Stimulated activated CD4-positive, alpha-beta T cell treated with anti-CD3 and anti-CD28 coated beads, Interleukin-12 subunit alpha, Interleukin-12 subunit beta, amount 100 ng/mL, for 24 hours (primary cell): ENCODE measurements at places on chromosomes 1 and 21.

- DNase-seq: no peak
Observed at GRCh38 chr1:31904339-31905092, 33.7 kb downstream of the PTP4A2 start.

- DNase-seq: no peak
Observed at GRCh38 chr1:92774407-92774806, 10.5 kb downstream of the EVI5 start.

- no peak for DNase-seq
Observed at GRCh38 chr1:6360117-6360496, 33.5 kb downstream of the ACOT7 start.

GRCh38 chr1:154485910-154486496 lies 16.0 kb upstream of the TDRD10 start:
- DNase-seq: no peak

DNA sequence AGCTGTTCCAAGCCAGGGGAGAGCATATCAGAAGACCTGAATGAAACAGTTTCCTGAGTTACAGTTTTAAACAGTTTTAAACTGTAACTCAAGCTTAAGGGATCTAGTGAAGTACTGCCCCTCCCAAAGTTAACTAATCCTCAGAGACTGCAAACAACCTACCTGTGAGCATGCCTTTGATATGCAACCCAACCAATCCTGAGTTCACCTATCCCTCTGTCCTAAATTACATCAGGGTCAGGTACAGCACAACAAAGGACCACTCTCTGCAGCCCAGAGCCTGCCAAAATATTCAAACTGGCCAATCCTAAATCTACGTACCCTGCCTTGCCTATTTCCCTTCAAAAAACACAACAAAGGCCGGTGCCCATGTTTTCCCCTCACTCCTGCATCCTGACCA lies 32.8 kb upstream of the RAVER2 start:
- DNase-seq: no peak

- no peak for DNase-seq
Observed at GRCh38 chr1:24828887-24829192, 83.6 kb downstream of the CLIC4 start.

GRCh38 chr1:30888391-30888790 lies 20.2 kb downstream of the SDC3 start:
- no peak for DNase-seq

GRCh38 chr1:30683699-30684098 lies 39.7 kb downstream of the MATN1 start:
- DNase-seq: no peak

DNA sequence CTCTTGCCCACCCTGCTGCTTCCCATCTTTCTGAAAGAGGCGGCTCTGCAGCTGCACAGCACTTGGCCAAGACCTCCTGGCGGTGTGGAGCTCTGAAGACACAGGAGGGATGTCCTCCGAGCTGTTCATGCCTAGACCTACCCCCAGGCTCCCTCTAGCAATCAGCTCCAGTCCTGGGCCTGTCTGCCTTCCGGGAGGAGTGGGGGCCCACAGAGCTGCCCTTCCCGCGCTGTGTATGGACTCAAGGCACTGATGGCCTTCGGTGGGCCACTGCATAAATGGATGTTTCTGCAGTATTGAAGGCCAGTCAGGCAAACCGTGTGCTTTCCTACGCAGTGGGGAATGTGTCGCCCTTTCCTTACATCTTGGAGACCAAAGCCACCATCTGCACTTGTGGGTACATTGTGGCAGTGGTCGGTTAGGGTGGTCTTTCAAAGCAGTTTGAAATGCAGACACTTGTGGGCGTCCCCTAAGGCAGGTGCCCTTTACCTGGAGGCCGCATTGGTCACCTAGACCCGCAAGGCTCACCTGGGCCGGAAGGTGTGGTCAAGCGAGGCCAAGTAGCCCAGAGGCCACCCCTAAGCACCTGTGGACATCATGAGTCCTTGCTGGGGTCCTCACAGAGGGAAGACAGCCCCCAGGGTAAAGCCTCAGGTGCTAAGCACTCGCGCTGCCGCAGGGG lies 912 bp upstream of the PKNOX1 start:
- DNase-seq: no peak

DNA sequence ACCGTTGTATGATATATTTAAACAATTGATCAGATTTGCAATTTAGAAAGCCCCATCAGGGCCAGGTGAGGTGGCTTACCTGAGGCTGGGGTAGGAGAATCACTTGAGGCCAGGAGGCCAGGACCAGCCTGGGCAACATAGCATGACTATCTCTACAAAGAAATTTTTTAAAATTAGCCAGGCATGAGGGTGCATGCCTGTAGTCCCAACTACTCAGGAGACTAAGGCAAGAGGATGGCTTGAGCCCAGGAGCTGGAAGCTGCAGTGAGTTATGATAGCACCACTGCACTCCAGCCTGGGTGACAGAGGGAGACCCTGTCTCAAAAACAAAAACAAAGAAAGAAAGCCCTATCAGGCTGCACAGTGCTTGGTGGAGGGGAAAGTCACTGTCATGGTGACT lies 159.9 kb upstream of the RAB4A start:
- no peak for DNase-seq

DNA sequence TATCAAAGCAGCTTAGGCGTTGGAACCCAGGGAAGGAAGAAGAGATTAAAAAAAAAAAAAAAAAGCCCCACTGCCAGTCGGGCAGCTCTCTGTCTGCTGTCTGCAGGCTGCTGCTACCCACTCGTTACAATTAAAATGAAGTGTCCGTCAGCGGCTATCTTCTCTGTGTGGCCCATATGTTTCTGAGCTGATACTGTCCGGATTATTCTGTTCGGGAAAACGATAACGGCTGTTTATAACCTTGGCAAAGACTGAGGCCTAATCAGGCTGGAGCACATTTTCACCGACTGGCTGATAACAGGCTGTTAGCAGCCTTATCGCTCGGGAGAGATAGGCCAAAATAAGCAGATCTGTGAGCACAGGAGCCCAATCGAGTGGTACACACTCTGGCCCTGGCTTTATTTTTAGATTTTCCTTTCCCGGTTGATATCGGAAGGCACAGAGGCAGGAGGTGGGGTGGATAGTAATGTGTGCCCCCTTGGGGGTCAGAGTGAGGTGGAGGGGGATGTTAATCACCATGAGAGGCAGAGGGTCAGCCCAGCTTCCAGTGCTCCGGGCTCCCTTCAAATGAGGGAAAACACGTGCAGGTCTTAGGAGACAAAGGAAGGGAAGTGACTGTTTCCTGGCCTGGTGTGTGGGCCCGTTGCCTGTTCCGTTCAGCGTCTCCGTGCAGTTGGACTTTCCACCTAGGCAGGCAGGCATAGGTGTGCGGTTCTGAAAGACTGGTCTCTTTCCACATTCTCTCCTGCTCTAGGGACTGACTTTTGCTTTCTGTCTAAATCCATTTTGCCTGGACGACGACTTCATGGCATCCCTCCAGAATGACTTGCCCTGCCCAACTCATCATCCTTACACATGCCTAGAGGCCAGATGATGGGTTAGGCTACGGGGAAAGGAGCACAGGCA lies 153.4 kb downstream of the PBX1 start:
- no peak for DNase-seq

DNA sequence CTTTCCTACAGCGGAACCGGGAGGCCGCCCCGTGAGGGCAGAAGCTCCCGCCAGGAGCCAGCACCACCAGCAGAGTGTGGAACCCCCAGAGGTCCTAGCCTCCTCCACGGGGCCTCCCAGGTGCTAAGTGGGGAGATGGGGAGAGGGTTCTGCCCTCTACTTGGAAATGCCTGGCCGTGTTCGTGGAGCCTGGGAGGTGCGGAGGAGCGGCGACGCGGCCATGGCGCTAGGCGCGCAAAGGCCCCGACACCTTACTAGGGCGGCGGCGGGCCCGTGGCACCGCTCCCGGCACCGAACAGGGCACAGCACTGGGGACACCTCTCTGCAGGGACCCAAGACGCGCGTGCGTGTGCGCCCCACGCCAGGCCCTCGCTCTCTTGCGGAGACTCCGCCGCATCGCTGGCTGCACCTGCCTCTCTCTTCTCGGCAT lies 1.3 kb upstream of the CACNA1E start:
- DNase-seq: no peak

GRCh38 chr1:55088413-55088812 lies 49.1 kb downstream of the PCSK9 start:
- DNase-seq: no peak

DNA sequence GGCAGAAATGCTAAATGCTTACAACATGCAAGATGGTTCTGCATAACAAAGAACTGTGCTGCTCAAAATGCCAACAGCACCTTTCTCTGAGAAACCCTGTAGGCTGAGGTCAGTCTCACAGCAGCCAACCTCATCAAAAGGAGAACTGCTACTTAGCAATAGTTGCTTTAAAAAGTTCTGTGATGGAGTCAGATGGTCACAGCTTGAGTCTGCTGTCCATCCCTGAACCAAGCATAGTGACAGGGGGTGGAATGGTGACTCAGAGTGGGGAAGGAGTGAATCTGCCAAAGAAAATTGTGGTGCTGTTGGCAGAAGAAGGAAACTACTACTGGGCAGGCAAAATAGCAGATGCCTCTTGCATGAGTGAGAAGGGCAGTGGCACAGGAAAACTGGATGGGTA lies 106.0 kb upstream of the FAM78B start:
- no peak for DNase-seq

GRCh38 chr1:48526008-48526710 lies 54.2 kb upstream of the SPATA6 start:
- DNase-seq: no peak

GRCh38 chr1:8166406-8166805 lies 140.3 kb upstream of the ERRFI1 start:
- DNase-seq: no peak

- no peak for DNase-seq
Observed at GRCh38 chr1:228341450-228341813, 65.2 kb downstream of the TRIM11 start.

DNA sequence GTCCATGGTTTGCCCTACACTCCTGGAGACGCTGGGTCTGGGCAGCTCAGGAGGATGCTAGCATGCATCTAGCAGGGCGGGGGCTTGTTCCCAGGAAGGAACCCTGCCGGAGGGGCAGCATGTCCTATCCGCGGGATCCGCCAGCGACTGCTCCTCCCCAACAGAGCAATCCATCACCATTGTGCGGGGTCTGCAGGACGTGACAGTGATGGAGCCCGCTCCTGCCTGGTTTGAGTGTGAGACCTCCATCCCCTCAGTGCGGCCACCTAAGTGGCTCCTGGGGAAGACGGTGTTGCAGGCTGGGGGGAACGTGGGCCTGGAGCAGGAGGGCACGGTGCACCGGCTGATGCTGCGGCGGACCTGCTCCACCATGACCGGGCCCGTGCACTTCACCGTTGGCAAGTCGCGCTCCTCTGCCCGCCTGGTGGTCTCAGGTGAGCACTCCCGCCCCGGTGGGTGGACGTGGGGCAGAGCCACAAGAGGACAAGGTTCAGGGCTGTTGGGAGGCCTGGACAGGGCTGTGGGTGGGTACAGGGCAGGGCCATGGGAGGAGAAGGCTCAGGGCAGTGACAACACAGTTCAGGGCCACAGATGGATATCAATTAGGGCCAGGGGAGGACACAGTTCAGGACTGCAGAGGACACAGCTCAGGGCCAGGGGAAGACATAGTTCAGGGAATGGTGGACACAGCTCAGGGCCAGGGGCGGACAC lies 71.3 kb downstream of the OBSCN start:
- no peak for DNase-seq

DNA sequence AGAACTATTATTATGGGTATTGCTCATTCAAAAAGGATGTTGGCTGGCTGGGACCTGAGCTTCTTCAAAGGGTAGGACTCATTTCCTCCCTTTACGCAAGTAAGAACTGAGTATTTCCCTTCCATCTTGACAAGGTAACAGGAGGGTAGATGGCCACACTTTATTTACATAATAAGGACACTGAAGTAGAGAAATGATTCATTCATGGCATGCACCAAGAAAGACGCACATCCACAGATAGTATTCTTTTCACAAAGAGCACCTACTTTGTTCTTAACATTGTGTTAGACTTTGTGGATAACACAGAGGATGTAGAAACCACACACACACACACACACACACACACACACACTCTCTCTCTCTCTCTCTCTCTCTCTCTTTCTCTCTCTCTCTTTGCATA lies 82.9 kb downstream of the FAM78B start:
- DNase-seq: no peak

DNA sequence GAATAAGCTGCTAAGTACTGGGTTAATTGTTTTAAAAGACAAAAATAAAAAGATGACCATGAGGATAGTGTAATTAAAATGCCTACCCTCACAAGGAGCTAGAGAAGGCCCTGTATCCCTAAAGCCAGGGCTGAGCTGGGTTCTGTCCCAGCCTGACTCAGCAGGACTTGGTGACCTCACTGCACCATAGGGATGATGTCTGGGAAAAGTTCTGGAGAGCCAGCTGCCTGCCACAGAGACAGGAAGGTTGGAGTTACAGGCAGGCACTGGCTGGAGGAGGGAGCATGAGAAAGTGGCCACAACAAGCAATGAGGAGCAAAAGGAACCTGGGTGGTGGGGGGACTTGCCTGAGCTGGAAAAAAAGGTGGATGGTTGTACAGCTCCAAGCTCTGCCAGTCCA lies 5.7 kb upstream of the TNR start:
- no peak for DNase-seq

- no peak for DNase-seq
Observed at GRCh38 chr1:198167436-198167934, 10.7 kb downstream of the NEK7 start.

- DNase-seq: no peak
Observed at GRCh38 chr1:205140113-205140512, 18.3 kb upstream of the RBBP5 start.

- no peak for DNase-seq
Observed at GRCh38 chr1:100882698-100883097, 11.9 kb downstream of the EXTL2 start.

GRCh38 chr1:110307239-110307974 lies 31.8 kb upstream of the RBM15 start:
- DNase-seq: no peak

GRCh38 chr21:42307106-42307505 lies 8.1 kb downstream of the TFF3 start:
- DNase-seq: no peak
